Pulmonary artery endothelial cell (primary cell): ENCODE measurements at places on chromosomes 2 and 18. TPM values are rescaled to one million over a fixed set of nuclear protein-coding genes. Genes with fewer than 3 reads are reported as not detected.
A peak's percentile ranks its signal among the peaks of the same experiment; 100 is the strongest.

GRCh38 chr18:46388286-46388685, 268.7 kb downstream of the LOXHD1 start:
- no peak for DNase-seq

Gene PLCL1
- total RNA-seq: 2.3 and 4.4 TPM in 2 replicates

DNA sequence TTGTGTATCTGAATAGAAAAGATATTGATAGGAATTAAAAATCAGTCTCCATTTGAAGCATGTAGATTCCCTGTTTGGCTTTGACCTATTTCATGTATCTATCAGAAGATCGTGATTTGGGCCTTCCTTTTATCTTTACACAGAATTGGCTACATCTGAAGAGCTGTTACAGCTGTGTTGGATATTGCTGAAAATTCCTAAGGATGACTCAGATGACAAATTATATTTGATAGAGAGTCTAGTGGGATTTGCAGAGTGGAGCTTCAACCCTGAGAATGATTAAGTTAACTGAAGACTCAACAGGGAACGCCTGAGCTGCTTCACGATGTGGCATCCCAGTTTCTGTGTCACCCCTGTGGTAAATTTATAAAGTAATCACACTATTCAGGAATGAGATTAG, 4.9 kb upstream of the COL3A1 start:
- no peak for DNase-seq

Gene AFTPH
- 30.3 and 34.4 TPM in 2 replicates for total RNA-seq

- DNase-seq: no peak
Measured at GRCh38 chr2:70779911-70780545, 10.4 kb downstream of the FIGLA start.

- no peak for DNase-seq
Measured at GRCh38 chr2:41920181-41920580, 127.6 kb upstream of the PKDCC start.

Gene GPR45
- not detected in 2 replicates for total RNA-seq

Gene GULP1
- total RNA-seq: 29.9 and 32.2 TPM in 2 replicates

Gene GAREM1
- 0.40 and 0.81 TPM in 2 replicates for total RNA-seq

- no peak for DNase-seq
Measured at GRCh38 chr2:151862700-151863099, 34.5 kb upstream of the ARL5A start.

Gene MAPK4
- total RNA-seq: not detected in 2 replicates

- DNase-seq: no peak
Measured at GRCh38 chr2:16661526-16661925, 4.1 kb downstream of the CYRIA start.

Gene CD8B
- total RNA-seq: not detected in 2 replicates

Gene STK11IP
- 6.9 and 15.3 TPM in 2 replicates for total RNA-seq

- no peak for DNase-seq
Measured at GRCh38 chr2:19351899-19352697, 6.3 kb downstream of the OSR1 start.

DNA sequence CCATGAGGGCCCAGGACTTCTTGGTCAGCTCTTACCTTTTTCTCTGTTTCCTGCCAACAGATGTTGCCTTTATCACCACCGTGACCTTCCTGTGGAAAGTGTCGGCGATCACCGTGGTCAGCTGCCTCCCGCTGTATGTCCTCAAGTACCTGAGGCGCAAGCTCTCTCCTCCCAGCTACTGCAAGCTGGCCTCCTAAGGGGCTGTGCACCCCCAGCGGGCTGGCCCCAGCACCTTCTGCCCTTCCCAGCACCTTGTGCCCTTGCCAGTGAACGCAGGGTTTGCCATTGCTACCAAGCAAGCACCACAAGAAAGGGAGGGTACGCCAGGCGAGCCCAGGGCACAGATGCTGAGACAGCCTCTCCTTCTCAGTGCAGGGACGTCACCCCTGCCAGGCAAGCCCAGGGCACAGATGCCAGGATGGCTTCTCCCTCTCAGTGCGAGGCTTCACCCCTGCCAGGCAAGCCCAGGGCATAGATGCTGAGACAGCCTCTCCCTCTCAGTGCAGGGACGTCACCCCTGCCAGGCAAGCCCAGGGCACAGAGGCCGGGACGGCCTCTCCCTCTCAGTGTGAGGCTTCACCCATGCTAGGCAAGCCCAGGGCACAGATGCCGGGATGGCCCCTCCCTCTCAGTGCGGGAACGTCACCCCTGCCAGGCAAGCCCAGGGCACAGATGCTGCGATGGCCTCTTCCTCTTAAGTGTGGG, 18.4 kb upstream of the NFATC1 start:
- no peak for DNase-seq

- DNase-seq: no peak
Measured at GRCh38 chr18:54426085-54426665, 68.5 kb downstream of the C18orf54 start.

- no peak for DNase-seq
Measured at GRCh38 chr2:151827564-151828142, 568 bp downstream of the ARL5A start.

GRCh38 chr2:235746257-235746934, 252.6 kb downstream of the AGAP1 start:
- peak; percentile 55 for DNase-seq

DNA sequence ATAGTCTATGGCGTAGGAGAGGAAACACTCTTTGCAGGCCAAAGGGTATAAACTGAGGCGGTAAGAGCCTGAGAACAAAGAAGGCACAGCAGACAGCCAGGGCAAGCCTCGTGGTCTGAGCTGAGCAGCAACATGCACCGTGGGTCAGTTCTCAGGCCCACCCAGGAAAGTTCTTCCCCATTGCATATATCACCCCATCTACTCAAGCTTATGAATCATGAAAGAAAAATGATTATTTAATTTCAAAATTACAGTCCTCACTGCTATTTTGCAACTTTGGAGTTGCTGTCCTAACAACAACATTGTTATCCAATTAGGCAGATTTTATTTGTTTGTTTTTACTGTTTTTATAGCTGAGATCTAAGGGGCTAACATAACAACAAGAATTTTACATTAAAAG, 54.7 kb upstream of the RIOK3 start:
- DNase-seq: no peak

GRCh38 chr2:40304340-40304739, 147.6 kb downstream of the SLC8A1 start:
- no peak for DNase-seq

DNA sequence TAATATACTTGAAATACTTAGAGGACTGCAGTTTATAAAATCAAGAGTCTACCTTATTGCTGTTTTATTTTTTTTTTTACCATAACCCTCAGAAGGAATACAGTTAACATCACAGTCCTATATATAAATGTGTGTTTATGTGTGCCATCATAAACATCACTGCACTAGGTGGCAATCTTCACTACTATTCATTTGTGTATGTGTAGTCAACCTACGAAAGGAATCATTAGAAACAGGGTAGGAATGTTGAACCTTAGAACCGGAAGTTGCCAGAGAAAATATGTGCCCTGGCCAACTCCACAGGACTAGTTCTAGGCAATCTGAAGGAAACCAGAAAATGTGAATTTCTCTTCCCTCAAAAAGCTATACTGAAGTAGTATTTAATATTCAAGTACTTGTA, 3.4 kb downstream of the GEN1 start:
- DNase-seq: peak; percentile 70

DNA sequence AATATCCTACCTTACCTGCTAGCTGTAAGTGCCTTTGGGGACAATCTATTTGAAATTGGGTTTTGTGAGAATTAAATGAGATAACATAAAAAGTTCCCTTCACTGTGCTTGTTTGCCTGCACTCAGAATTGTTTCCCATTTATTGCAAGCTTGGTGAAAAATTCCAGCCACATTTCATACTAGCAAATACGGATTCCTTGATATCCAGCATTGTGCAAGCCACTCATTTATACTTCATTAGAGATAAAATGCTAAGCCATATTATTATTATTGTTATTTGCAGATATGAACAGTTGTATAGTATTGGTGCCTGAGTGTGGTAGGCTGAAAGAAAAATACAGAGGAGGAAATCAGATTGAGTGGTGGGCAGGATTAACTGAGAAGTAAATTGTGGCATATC, 31.9 kb downstream of the ACSL3 start:
- no peak for DNase-seq

Gene SCYGR8
- total RNA-seq: not detected in 2 replicates

Gene VIT
- total RNA-seq: 0.46 and 0.66 TPM in 2 replicates

DNA sequence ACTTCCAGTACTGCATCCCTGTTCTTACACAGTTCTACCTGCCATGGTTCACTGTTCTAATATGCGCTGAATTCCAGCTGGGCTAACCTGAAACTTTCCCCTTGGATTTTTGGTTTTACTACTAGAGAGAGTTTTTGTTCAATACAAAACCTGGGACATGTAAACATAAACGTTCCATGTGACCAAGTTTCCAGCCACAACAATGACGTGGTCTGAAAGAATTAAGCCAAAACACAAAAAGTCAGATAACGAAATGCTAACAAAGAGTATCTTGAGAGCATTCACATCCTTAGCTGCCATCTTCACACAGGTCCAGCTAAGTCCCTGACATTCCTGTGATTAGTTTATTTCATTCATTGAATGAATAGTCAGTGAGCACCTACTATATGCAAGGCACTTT, 467.0 kb upstream of the PKDCC start:
- no peak for DNase-seq

Gene UGT1A6
- total RNA-seq: not detected in 2 replicates

DNA sequence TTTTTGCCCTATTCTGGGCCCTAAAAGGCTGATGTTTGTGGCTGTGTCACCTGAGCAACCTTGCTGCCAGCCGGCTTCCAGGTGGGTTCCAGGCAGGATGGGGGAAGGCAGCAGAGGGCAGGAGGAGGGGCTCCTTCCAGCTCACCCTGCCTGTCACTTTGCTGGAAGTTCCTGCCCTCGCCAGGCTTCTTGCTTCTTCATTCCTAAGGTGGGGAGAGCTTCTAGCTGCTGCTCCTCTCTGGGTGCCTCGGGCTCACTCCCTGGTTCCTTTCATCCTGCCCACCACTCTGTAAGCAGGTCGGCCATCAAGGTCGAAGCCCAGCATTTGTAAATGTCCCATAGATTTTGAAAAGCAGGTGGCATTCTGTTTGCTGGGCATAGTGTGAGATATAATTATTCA, 249.4 kb upstream of the HS6ST1 start:
- no peak for DNase-seq

DNA sequence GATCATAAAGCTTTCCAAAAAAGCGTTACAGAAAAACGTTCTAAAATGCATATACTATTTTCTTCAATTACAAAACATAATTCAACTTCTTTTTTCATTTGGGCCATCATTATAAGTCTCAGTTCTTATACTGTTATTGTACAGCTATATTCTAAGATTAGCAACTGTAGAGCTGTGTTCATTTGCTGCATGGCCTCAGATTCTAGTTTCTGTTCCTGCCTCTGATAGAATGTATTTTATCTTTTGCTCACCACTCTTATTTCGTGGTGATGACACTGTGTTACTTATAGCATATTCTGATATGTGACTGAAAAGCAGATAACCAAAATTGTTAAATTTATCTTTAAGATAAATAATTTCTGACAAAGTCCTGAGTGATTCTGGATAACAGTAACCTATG, 67.2 kb downstream of the PTRHD1 start:
- DNase-seq: no peak

DNA sequence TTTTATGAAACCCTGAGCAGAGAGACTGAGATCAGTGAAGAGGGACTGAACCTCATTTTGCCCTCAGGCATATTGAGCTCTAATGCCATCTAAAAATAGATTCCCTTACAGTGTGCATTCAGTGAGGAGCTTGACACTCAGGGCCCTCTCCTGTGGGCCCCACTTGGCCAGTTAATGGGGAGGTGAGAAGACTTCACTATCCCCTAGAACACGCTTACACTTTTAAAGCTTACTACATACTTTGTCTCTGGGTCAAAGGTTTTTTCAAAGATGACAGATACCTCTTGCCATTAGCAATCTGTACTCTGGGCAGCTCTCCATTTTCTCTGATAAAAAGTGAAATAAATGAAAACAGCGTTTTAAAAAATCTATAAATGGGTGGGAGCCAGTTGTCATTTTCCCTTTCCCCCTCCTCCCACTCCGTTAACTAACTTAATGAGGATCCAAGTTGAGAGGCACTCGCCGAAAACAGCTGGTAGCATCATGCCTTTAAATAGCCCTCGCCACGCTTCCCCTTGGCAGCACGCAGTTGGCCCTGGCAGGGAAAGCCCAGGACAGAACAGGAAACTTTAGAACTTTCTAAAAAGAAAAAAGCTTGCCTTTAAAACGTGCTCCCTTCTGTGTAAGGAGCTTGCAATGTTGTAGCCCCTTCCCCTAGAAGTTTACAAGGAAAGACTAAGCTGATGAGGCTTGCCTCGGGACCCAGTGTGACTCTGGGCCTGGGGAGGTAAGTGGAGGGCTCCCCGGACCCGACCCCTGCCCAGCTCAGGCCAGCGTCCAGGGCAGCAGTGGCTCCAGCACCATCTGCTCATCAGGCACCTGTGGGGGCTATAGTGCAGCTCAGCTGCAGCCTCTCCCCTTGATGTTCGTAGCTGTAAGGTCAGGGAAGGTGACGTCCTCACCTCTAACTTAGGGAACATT, 58.8 kb upstream of the FOSL2 start:
- DNase-seq: no peak

GRCh38 chr2:181372646-181373040, 84.5 kb upstream of the ITGA4 start:
- DNase-seq: no peak
